ENCODE measurements at places on chromosomes 3 and 15. TPM values are rescaled to one million over a fixed set of nuclear protein-coding genes. Genes with fewer than 3 reads are reported as not detected.

DUOX1 gene
- total RNA-seq = 16.9 TPM

IL17RC gene
- total RNA-seq = 25.7 TPM

CPLX3 gene
- total RNA-seq = not detected

ARGFX gene
- total RNA-seq = not detected

MITF gene
- 16.1 TPM for total RNA-seq

TM6SF1 gene
- 0.39 TPM for total RNA-seq

ACKR2 gene
- total RNA-seq = 0.61 TPM

KLF13 gene
- total RNA-seq = 110 TPM

BTBD1 gene
- total RNA-seq = 57.0 TPM

PIAS1 gene
- 32.9 TPM for total RNA-seq

PPM1L gene
- 1.7 TPM for total RNA-seq

SLC27A2 gene
- 0.84 TPM for total RNA-seq

GRAMD2A gene
- 0.93 TPM for total RNA-seq

SPG21 gene
- total RNA-seq = 63.1 TPM

SSUH2 gene
- total RNA-seq = 0.32 TPM

FBXL2 gene
- total RNA-seq = 9.6 TPM

P4HTM gene
- 26.1 TPM for total RNA-seq

DNAH12 gene
- 0.47 TPM for total RNA-seq

RLBP1 gene
- not detected for total RNA-seq

FNDC3B gene
- total RNA-seq = 149 TPM

UBE2E2 gene
- 69.4 TPM for total RNA-seq

Data from MCF 10A (cell line).